ENCODE measurements at places on chromosomes 3 and 15. TPM values are rescaled to one million over a fixed set of nuclear protein-coding genes. Genes with fewer than 3 reads are reported as not detected.

Gene GABRB3
- 73.9 TPM for total RNA-seq

Gene WDR49
- total RNA-seq, result 48.5 TPM

Gene CHRM5
- 0.27 TPM for total RNA-seq

Gene UROC1
- total RNA-seq, result 0.27 TPM

Gene FBN1
- 38.6 TPM for total RNA-seq

Gene SLC12A1
- 4.0 TPM for total RNA-seq

Gene CKMT1A
- 8.2 TPM for total RNA-seq

Gene MEIS2
- total RNA-seq, result 40.8 TPM

Gene CCDC39
- 0.54 TPM for total RNA-seq

Gene TRIM42
- total RNA-seq, result not detected

Gene CISH
- total RNA-seq, result 1.4 TPM

Gene CCDC191
- total RNA-seq, result 8.8 TPM

Gene ATP13A5
- total RNA-seq, result 0.27 TPM

Gene PAK6
- 3.7 TPM for total RNA-seq

Gene SGO1
- 6.8 TPM for total RNA-seq

Gene C2CD4A
- 0.73 TPM for total RNA-seq

Gene UBAP1L
- total RNA-seq, result 10.3 TPM

Gene SELENOS
- total RNA-seq, result 28.8 TPM

Gene ETV5
- total RNA-seq, result 44.8 TPM

Gene PROK2
- total RNA-seq, result 0.64 TPM

Gene PRSS50
- 0.45 TPM for total RNA-seq

Gene PRR23C
- not detected for total RNA-seq

Gene TGM5
- total RNA-seq, result not detected

Gene PLSCR5
- total RNA-seq, result not detected

Gene ZMYND10
- 5.4 TPM for total RNA-seq

Gene MUC20
- 4.3 TPM for total RNA-seq

Gene CKMT1B
- total RNA-seq, result 10.3 TPM

Gene MUC4
- 0.27 TPM for total RNA-seq

Gene ACOX2
- 3.4 TPM for total RNA-seq

Gene LRRN1
- 77.3 TPM for total RNA-seq

Gene DNAJC17
- total RNA-seq, result 15.3 TPM

Gene GCNT3
- total RNA-seq, result 0.18 TPM

Gene NRROS
- 1.9 TPM for total RNA-seq

Gene EPHB1
- total RNA-seq, result 25.0 TPM

Gene KBTBD13
- not detected for total RNA-seq

Gene DCUN1D1
- 39.7 TPM for total RNA-seq

Gene MOBP
- 0.73 TPM for total RNA-seq

Gene MESP2
- 0.27 TPM for total RNA-seq

Gene ARGFX
- total RNA-seq, result not detected

Gene GATA2
- 2.0 TPM for total RNA-seq

Gene ITPKA
- total RNA-seq, result 2.5 TPM

Gene IMPG2
- 2.4 TPM for total RNA-seq

Gene CX3CR1
- total RNA-seq, result 7.9 TPM

Gene CCR2
- total RNA-seq, result 0.45 TPM

Gene SLC15A2
- 15.2 TPM for total RNA-seq

Gene IGSF11
- 21.0 TPM for total RNA-seq

Gene CCDC54
- 0.54 TPM for total RNA-seq

Gene KCTD6
- 33.2 TPM for total RNA-seq

Gene TMEM212
- not detected for total RNA-seq

Gene CORO2B
- total RNA-seq, result 30.2 TPM

Gene ZBBX
- total RNA-seq, result 8.9 TPM

Gene RBP2
- total RNA-seq, result not detected

Gene CPN2
- not detected for total RNA-seq

Gene CCDC32
- 15.2 TPM for total RNA-seq

Gene SLC22A14
- 0.82 TPM for total RNA-seq

Gene RTP4
- 0.18 TPM for total RNA-seq

Data from cerebellum (tissue), 4 donors.